ENCODE measurements at places on chromosomes 12 and 14.

- DNase-seq: peak; percentile 43
These were observed 120.1 kb upstream of the MAX start for GRCh38 chr14:65222440-65222858.

DNA sequence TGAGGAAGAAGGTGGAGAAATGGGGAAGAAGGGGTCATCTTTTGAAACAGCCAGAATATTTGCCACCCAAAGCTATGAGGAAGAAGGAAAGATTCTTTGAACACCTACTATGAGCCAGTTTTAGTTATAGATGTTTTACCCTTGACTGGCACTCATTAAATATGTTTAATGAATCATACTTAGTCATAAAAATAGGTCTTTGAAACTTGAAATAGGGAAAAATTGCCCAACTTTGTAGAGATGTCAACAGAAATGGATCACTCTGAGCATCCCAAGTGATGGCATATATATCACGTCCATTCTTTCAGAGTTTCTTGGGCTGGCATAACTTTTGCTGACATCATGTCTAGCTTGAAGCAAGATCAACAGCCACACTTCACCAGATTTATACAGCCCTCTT is 263.5 kb downstream of the RPAP3 start:
- no peak for DNase-seq

GRCh38 chr12:68521321-68521839 is 89.3 kb upstream of the RAP1B start:
- no peak for DNase-seq

DNA sequence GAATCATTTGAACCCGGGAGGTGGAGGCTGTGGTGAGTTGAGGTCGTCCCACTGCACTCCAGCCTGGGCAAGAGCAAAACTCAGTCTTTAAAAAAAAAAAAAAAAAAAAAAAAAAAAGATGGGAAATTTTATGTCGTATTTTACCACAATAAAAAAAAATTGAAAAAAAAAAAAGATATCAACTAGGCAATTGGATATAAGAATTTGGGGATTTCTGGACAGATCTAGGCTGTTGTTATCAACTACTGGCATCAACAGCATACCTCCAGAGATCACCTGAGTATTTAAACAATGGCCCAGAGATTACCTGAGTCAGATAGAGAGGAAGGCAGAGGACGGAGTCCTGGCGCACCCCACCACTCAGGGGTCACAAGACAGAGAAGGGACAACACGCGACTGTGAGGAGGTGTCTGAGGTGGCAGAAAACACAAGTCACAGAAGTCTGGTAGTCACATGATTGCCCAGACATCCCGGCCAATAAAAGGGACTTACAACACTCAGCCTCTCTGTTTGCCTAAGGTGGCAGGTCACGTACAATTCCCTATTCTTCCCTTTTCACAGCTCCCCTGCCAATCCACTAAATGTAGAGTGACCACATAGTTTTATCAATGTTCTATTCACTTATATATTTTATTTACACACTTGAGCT is 1.8 kb downstream of the SPRING1 start:
- no peak for DNase-seq

DNA sequence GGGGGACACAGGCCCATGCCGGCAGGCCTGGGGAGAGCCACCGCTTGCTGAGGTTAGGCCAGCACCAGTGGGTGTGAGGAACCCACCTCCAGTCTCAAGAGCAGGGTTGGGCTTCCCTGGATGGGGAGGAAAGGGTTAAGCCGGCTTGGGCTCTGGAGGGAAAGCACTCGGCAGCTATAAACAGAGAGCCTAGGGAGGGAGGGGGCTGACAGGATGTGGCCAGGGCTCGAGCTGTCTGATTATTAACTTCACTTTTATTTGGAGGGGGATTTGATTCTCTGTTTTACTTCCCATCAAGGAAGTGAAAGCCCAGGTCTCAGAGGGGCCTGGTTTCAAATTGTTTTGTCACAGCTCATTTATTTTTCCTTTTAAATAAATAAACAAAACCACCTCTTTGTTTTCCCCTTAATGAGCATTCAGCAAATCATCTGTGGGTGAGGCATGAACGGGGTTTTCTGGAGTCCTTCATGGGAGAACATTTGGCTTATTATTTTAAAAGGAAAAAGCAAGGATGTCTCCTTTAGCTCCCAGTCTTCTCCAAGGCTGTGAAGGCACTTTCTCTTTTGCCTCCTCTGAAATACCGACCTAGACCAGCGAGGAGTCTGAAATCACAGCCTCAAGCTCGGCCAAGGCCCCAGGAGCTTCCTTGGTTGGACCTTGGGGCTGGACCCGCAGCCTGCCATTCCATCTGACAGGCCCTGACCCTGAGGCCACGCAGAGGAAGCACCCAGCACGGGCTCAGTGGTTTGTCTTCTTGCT is 21.9 kb upstream of the ZFP36L1 start:
- no peak for DNase-seq

GRCh38 chr12:132514216-132514820 is 24.4 kb downstream of the FBRSL1 start:
- no peak for DNase-seq

- DNase-seq: no peak
These were observed 188.7 kb downstream of the ANO2 start for GRCh38 chr12:5756338-5756842.

DNA sequence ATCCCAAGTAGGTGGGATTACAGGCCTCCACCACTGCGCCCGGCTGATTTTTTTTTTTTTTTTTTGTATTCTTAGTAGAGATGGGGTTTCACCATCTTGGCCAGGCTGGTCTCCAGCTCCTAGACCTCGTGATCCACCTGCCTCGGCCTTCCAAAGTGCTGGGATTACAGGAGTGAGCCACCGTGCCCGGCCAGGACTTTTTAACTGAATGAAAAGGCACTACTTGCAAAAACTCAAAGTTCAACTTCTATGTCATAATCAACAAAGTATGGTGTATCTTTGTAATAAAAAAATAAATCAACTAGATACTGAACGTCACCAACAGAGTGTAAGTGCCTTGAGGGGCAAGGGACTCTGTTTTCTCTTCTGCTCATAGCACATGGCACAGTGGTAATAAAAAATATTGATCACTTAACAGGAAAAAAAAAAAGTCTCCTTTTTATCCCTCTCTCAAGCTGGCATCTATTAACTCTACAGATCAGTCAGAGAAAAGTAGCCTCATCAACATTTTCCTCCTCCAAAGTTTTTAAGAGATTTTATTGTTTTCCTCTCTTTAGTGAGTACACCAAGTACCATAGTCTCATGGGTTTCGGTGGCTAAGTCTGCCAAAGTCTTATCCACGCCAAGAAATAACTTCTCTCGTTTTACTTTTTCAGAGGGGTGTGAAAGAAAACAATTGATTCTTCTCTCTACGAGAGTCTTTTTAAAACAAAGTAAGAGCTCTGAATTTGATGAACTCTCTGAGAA is 10.6 kb upstream of the FOXN3 start:
- DNase-seq: no peak

DNA sequence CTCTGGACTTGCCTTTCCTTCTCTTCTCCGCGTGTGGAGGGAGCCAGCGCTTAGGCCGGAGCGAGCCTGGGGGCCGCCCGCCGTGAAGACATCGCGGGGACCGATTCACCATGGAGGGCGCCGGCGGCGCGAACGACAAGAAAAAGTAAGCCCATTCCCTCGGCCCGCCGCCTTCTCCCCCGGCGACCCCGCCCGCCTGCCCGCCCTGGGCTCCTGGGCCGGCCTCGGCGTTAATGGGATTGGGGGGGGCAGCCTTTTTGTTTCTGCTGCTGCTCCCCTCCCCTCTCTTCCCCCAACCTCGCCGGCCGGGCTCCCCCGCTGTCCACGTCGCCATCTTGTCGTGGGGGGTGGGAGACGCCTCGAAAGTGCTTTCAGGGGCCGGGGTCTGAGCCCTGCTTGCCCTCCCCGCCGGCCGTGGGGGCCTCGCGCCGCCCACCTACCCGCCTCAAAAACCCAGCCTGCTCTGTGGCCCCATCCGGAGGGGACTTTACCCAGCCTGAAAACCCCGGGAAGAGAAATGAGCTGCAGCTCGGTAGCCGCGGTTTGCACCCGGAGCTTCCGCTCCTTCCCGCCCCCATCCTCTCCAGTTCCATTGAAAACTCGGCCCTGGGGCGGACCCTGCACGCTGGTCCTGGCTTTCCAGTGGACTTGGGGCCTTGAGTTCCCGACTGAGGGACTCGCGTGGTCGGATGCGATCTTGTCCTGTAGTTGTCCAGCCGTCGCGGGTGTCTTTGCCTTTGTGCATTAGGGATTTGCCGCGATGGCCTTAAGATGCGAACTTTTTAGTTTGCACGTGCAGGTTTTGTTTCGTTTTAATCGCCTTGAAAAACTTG is 598 bp downstream of the HIF1A start:
- peak; percentile 41 for DNase-seq

DNA sequence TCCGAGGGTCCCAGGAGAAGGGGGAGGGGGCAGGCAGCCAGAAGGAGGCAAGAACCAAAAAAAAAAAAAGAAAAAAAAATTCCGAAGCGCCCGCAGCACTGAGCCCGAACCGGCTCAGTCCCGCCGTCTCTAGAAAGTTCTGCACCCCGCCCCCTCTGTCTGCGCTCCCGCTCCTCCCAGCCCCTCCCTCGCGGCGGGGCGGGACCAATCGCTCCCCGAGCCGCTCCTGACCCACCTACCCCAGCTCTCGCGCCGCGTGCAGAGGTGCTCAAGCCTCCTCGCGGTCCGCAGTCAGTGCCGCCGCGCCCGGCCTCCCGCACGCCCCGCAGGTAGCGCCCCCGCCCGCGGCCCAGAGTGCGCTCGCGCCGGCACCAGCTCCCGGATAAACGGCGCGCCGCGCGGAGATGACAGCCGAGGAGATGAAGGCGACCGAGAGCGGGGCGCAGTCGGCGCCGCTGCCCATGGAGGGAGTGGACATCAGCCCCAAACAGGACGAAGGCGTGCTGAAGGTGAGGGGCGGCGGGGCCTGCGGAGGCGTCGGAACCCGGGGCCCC is at the start of gene FKBP4:
Gene FKBP4 (plus strand): TSS at position 235 of the 554 bp plus-strand sequence. CDS start 170 bp downstream, at position 405.
- peak; percentile 85 for DNase-seq

GRCh38 chr12:93712200-93712599 is 35.0 kb downstream of the CRADD start:
- DNase-seq: no peak

Measured in stimulated activated CD4-positive, alpha-beta T cell treated with anti-CD3 and anti-CD28 coated beads, Interleukin-1b, Interleukin-23, amount 100 ng/mL, for 4 hours (primary cell).